ENCODE measurements at places on chromosomes 7 and 10.

DNA sequence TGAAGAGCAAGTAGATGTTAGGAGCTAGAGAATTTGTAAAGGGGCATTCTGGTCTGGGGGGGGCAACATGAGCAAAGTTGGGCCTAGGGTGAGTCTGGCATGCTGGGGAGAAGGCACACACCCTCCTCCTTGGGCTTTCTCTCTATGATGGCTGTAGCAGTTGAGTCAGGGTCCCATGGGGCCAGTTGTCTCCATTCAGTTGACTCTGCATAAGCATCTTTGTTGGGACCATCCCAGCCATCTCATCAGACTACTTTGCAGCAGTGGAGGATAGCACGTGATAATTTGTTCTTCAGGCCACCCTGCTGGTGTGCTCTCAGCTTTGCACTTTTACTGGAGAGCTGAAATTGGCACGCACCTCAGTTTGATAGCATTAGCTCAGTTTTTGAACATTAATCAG lies 55.2 kb downstream of the LRMDA start:
- no peak for DNase-seq

DNA sequence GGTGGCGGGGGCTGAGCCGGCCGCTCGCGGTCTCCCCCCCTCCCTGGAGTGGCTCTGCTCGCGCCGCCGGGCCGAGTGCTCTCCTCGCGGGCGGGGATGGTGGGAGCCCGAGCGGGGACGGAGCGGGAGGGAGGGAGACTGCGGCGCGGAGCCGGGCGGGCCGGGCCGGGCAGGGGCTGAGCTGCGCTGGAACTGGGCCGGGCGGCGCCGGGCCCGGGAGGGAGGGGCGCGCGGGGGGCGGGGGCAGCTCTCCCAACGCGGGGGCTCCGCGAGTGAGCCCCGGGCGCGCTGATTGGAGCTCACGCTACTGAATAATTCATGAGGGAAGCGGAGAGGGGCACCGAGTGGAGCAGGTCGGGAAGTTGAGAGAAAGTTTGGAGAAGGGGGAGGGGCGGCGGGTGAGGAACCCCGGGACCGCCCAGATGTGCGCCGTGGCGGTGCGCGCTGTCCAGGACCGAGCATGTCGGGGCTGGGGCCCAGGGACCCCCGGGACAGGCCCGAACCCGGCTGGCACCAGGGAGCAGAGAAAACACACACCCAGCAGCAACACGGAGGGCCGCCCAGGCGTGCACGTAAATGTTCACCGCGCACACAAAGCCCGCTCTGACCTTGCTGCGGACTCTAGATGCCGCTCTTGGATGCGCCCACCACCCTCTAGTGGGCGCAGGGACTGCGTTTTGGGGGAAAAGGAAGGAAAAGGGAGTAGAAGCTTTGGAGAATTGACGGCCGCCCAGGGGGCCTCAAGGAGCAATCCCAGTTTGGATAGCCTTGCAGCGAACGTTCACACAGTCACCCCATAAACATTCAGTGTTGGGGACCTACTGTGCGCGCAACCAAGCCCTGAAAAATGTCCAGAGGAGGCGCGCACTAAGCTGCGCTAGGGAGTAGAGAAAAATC lies at the start of gene EPHB4:
Gene EPHB4, minus strand, starts transcription at position 194 of the 897 bp plus-strand sequence. CDS start 493 bp downstream, outside the sequence.
- DNase-seq: peak; percentile 95

GRCh38 chr7:73615886-73616285 lies 8.4 kb downstream of the MLXIPL start:
- no peak for DNase-seq

- no peak for DNase-seq
These were observed 659.4 kb upstream of the FZD8 start for GRCh38 chr10:36301539-36301938.

DNA sequence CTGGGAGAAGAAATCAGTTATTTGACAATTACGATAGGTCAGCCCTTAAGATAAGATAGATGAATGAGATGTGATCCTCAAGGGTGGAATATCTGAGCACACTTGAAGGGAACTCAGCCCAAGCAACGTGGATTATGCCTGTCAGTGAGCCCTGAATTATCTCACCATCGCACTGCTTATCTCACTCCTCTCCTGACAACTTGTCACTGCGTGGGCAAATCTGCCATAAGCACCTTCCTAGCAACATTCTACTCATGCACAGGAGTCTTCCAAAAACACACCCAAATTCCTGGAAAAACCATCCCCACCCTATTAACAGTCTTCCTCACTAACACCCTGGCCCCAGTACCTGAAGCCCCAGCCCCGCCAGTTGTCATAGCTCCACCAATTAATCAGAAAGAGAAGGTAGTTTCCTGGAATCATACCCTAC lies 46.5 kb upstream of the IL6 start:
- no peak for DNase-seq

DNA sequence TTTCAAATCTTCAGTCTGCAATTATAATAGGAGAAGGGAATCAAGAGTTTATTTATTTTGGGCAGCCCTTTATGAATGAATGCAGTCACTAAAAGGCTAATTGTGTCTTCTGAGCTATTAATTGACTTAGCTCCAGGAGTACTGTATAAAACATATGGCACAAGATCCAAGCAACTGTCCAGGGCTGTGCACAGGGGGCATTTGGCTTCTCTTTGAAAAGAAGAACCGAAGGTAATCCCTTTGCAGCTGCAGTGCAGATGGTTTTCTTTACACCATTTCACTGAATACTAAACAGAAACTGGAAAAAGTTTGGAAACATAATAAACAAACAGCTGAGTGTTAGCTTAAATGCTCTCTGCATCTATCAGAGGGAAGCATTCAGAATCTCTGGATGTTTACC lies 282.6 kb upstream of the LRRN3 start:
- DNase-seq: no peak

DNA sequence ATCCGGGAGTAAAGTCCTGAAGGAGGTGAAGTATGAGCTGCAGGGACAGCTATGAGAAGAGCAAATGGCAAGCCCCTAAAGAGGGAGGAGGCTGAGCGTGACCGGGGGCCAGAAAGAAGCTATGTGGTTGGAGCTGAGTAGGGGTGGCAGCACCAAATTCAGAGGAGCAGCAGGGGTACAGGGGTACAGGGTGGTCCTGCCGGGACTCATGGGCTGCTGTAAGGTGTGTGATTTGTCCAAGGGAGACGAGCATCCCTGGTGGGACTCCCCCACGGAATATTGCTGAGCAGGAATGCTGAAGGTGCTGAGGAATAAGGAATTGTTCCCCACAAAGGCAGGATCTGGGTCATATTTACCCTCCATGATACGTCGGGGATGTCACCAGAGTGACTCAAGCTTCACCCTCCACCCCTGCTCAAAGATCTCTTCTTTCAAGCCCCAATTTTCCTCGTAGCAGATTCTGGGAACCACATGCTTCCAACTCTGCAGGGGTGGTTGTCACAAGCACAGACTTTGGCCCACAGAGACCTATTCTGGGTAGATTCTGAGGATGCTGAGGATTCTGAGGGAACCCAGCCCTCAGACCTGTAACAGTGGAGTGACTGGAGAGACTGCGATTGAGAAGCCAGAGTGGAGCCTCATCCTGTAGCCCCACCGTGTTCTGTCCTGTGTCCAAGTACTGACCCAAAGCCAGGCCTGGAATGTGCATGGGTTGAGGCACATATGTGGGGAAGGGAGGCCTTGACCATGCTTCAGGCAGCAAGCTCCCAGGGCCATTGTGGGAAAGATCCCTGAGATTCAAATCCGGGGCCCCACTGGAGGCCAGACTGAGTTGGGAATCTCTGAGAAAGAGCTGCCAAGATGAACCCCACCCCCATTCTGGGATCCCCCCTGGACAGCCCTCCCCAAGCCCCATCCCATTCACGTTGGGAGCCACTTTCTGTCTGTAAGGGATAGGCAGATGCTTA lies 4.2 kb downstream of the SFTPD start:
- peak; percentile 59 for DNase-seq

DNA sequence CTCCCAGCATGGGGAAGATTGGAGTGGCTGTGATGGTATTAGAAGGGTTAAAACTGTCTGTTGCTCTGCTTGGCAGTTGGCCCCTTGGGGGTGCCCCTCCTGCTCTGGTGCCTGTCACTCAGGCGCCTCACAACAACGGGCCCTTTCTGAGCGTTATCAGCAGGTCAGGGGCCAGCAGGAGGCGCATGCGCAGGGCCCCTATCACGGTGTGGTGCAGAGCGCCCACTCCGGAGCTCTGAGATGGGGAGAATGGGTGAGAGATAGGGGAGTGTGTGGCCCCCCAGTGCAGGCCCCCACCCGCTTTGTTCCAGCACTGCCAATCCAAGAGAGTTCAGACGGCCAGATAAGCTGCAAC lies 24.8 kb downstream of the GBX1 start:
- no peak for DNase-seq

- DNase-seq: no peak
These were observed 19.7 kb downstream of the AHR start for GRCh38 chr7:17318146-17318545.

GRCh38 chr10:86773498-86773897 lies 17.1 kb downstream of the BMPR1A start:
- no peak for DNase-seq

GRCh38 chr10:44971935-44972757 lies 6.5 kb downstream of the DEPP1 start:
- no peak for DNase-seq

DNA sequence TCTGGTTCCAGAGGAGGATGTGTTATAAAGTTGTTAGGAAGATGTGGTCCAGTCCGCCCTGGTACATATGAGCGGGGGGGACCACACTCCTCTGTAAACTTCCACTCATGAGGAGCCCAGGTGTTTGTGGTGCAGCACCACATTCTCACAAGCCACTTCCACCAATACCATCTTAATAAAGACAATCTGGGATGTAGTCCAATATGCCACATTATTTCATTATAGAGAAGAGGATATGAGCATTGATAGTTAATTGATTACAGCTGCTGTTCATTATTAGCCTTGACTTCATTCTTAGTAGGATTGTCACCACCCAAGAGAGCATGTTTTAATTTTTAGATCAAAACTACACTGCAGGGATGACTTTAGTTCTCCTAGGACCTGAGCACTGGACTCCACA lies 40.5 kb downstream of the ERCC6 start:
- DNase-seq: no peak

DNA sequence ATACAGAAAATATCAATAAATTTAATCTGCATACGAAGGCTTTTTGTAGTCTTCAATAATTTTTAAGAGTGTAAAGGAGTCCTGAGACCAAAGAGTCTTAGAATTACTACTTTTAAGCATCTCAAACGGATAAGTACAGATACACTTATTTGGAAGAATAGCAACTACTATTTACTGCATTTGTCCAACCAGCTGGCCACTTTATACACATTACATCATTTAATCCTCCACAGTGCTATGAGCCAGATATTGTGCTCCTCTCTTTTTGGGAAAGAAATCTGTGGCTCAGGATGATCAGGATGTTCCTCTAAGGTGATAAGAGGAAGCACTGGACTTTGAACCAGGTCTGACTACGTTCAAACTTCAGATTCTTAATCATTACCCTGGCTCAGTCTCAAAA lies 588.6 kb upstream of the LRRTM3 start:
- DNase-seq: no peak

DNA sequence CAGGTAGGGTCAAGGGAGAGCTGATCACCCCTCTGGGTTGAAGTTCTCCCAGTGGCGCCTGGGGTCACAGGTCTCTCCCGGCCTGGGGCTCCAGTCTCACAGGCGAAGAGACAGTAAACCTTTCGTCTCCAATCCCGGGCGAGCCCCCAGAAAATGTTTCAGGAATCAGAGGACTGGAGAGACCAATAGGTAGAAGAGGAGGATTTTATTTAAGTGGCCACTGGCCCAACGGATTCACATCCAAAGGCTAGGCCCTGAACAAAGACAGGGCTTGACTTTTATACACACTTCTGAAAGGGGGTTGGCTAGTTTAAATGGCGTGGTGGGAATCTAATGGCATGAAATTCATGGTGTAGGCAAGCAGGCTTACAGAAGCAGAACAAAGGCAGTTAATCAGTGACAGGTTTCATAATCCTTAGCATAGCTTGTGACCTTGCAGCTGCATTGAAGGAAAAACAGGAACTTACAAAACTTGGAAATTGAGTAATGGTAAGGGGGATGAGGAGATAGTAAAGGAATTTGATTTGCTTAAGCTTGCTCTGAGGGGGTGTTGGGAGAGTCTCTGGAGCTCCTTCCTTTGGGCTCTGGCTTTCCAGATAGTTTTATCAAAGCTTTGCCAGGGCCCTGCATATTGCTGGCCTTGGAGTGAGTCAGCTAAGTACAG lies 105.5 kb downstream of the TRIM24 start:
- DNase-seq: no peak

GRCh38 chr7:134832367-134832766 lies 52.9 kb downstream of the CALD1 start:
- no peak for DNase-seq

GRCh38 chr7:70794962-70795361 lies 337.0 kb upstream of the GALNT17 start:
- no peak for DNase-seq

- DNase-seq: no peak
These were observed 68.0 kb downstream of the EXOC4 start for GRCh38 chr7:133320891-133321290.

DNA sequence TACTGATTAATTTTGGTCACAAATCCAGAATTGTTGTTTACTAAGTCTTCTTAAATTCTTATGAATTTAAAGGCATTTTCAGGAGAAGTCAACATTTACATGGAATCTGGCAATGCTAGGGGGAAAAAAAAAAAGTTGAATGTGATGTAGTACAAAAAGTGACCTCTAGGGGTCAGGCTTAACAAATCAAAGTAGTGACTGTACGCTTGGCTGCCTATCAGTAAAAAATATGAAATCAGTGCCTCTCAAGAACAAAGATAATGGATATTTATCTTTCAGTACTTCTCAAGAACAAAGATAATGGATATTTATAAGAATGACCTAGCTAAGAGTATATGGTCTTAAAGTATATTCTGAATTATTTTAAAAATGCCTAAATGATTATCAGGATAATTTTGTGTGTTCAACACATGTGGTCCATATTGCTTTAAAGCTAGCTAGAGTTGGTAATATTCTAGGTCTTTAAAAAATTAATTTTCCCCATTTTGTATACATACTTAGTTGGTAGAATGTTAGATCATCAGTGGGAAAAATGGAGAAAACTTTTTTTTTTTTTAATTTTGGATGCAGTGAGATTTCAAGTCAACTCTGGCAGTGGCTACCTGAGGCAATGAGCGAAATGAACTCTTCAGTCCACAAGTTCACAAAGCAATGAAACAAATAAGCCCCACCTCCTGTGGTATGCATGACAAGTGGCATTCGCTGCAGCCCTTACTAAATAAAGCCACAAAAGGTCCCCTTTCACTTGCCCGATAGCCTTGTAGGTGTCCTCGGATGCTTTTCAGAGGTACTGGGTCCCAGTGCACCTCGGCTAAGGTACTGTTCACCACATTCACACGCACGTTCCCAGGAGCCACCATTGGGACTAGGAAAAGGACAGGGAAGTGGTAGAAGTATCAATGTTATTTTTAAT lies 51.2 kb upstream of the LAMB4 start:
- DNase-seq: no peak

GRCh38 chr7:139561-140243 lies 52.7 kb upstream of the FAM20C start:
- DNase-seq: no peak

Measured in left forelimb (tissue), 1 donor.